ENCODE measurements at places on chromosomes 2 and 18.

- no peak for DNase-seq
Observed at GRCh38 chr2:200810252-200810997, 1.3 kb upstream of the BZW1 start.

DNA sequence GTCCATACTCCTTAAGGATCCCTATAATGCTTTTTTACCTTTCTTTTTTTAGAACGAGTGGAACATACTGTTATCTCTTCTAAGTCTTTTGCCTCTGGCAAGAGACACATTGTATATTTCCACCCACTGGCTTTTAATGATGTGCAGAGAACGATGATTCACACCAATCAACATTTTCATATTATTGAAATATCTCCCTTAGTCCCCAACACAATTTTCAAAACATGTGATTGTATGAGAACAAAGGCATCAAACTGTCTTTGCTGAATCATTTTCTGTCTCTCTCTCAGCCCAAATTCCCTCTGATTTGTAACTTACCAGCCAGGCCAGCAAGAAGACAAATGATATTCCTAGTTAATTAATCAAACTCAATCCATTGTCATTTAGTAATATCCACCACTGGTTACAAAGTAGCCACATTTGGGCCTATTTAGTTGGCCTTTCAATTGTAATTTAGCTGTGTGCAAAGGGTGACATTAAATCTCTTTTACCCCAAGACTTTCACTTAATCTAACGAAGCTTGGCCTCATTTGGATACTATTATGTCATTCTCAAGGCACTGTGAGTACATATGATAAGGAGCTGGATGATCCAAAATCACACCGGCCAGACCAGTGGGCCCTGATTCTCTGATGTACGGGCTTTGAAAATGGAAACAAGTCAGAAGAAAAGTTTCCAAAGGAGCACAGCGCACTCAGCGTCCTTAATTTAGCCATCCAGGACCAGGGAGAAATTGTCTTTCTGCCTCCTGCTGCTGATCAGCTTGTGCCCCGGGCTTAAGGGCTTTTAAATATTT is 185.1 kb downstream of the SCG2 start:
- no peak for DNase-seq

DNA sequence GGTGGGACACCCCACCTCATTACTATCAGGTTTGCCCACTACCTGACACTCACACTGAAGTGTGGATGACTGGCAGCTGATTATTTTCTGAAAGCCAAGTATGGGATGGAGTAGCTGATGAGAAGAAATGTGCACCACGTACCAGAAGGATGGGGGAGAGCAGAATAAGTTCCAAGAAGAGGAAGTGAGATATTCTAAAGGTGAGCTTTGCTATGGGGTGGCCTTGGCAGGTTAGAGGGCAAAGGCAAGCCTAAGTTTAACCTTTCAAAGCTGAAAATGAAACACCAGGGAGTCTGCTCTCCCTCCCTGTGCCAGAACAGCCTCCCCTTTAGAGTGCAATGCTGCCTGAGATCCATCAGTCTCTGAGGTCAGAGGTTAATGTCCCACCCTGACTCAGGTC is 196.1 kb upstream of the OSR1 start:
- no peak for DNase-seq

GRCh38 chr2:24365826-24366225 is 5.5 kb upstream of the ITSN2 start:
- DNase-seq, result no peak

DNA sequence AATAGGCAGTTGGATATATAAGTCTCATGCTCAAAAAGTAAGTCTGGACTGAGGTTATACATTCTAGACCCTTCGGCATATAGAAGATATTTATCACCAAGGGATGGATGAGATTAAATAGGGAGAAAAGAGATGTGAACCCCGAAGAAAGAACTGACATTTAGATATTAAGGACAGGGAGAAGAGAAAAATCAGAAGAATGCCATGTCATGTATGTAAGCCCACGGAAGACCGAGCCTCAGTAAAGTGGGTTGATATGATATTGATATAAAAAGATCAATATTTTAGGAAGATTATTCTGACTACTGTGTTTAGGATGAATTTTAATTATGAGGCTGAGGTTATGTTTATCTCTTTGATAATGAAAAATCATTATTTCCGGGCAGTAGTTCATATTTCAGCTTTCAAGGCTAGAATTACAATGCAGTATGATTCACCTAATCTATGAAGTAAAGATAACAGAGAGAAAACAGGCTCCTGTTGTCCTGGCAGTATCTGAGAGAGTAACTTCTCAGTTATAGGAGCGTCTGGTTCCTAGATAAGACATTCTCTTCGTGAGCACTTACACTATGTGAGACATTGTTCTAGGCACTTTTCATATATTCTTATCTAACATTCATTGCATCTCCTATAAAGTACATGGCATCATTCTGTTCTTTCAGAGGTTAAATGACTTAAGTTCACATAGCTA is 83.0 kb downstream of the UBR3 start:
- no peak for DNase-seq

All from CD4-positive, alpha-beta T cell treated with Interferon gamma for 1 hour (primary cell).